Right kidney (tissue), 9 donors: ENCODE measurements at places on chromosomes 1 and 21.

DNA sequence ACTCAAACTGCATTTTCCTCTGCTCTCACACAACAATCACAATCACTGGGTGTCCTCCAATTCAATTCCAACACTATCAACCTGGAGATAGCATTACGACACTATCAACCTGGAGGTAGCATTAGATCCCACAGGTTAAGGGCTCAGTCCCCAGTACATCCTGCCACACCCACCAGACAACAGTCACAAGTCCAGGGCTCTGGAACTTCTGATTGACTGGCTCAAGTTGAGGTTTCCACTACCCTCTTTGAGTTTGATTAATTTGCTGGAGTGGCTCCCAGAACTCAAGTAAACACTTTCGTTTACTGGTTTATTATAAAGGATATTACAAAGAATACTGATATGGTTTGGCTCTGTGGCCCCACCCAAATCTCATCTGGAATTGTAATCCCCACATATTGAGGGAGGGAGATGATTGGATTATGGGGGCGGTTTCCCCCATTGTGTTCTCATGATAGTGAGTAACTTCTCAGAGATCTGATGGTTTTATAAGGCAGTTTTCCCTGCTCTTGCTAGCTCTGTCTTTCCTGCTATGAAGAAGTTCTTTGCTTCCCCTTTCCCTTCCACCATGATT, 49.6 kb upstream of the ARHGAP29 start:
- DNase-seq: no peak

DNA sequence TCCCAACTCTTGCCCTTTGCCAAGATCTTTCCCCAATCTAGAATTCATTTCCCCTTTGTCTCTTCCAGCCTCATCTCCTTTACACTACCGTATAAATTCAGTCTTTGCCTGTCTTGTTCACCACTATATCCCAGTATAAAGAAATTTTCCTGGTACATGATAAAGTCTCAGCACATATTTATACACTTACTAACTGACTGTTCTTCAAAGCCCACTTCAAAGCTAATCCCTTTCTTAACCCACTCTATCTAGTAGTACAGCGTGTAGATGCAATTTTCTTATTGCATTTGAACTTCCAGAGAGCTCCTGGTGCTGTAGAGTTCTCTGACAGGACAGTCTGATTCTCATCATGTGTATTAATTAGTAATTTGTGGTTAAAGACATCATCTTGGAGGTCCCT, 78.1 kb downstream of the LRRC53 start:
- DNase-seq: no peak

- DNase-seq: no peak
Observed at GRCh38 chr1:236689713-236690569, 3.6 kb downstream of the ACTN2 start.

- no peak for DNase-seq
Observed at GRCh38 chr1:217096200-217096599, 373.0 kb upstream of the ESRRG start.

GRCh38 chr1:229378586-229379367, 35.9 kb upstream of the CCSAP start:
- DNase-seq: no peak

DNA sequence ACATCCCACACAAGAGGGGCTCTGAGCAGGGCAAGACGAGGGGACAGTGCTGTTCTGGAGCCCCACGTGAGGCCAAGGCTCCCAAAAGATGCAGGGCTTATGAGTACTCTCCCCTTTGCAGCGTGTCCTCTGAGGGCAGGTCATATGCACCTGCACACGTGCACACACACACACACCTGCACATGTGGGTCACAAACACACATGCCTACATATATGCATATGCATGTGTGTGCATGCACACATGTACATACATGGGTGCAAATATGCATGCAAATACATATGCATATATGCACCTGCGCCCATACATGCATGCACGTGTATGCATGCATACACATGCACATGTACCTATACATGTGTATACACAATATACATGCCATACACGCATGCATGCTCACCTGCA, 197.9 kb downstream of the NPHP4 start:
- DNase-seq: no peak

GRCh38 chr1:226309398-226310244, 657 bp upstream of the LIN9 start:
- peak; percentile 88 for DNase-seq

- no peak for DNase-seq
Observed at GRCh38 chr1:222096476-222096772, 354.5 kb upstream of the DUSP10 start.

- DNase-seq: no peak
Observed at GRCh38 chr21:44618504-44618903, 6.6 kb downstream of the KRTAP10-8 start.

GRCh38 chr21:41095983-41096382, 72.0 kb upstream of the BACE2 start:
- DNase-seq: no peak

GRCh38 chr21:42623694-42624093, 29.7 kb upstream of the PDE9A start:
- DNase-seq: no peak
